ENCODE measurements at places on chromosomes 13 and 19.
A peak's percentile ranks its signal among the peaks of the same experiment; 100 is the strongest.

DNA sequence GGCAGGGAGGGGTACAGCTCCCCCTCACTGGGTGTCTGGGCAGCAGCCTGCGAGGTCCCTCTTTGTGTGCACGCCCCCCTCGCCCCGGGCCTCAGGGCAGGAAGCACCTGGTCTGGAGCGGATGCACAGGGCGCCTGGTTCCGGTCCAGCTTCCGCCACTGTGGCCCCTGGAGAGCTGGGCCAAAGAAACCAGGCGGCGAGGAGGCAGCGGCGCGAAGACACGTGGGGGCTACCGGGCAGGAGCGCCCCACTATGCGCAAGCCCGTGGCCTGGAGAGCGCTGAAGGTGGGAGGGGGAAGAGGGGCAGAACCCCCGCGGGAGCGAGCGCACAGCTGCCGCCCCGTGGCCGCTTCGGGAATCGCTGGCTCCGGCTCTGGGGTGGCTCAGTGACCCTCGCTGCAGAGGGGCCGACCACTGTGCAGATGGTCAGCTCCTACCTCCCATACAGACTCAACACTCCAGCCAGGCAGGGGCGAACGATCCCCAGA, 1.7 kb upstream of the LYL1 start:
- DNase-seq: peak; percentile 94

- DNase-seq: peak; percentile 81
These were observed 174.5 kb downstream of the KCTD12 start for GRCh38 chr13:76711550-76712182.

DNA sequence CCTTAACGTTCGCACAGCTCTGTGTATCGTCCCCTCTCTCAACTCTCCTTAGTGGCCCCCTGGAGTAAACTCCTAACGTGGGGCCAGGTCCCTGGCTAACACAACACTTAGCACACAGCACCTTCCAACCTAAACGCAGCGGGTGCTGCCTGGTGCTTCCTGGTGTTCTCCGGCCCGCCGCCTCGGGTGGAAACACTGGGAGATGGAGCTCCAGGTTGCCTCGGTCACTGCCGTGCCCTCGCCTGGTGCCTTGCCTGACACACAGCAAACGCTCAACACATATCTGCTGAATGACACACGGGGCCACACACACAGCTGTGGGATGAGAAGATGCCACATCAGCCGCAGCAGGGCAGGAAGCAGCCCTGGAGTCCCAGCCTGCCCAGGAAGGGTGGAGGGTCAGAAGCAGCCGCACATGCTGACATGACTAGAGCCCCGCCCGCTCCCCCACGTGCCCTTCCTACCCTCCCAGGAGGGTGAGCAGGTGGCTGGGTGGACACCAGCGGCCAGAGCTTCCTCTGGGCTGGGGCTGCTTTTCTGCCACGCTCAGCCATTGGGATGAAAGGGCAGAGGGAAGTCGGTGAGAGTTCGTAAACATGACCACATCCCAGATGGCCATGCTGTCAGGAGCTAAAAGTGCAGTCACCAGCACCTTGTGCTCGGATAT, 6.6 kb downstream of the PEPD start:
- DNase-seq: peak; percentile 53

DNA sequence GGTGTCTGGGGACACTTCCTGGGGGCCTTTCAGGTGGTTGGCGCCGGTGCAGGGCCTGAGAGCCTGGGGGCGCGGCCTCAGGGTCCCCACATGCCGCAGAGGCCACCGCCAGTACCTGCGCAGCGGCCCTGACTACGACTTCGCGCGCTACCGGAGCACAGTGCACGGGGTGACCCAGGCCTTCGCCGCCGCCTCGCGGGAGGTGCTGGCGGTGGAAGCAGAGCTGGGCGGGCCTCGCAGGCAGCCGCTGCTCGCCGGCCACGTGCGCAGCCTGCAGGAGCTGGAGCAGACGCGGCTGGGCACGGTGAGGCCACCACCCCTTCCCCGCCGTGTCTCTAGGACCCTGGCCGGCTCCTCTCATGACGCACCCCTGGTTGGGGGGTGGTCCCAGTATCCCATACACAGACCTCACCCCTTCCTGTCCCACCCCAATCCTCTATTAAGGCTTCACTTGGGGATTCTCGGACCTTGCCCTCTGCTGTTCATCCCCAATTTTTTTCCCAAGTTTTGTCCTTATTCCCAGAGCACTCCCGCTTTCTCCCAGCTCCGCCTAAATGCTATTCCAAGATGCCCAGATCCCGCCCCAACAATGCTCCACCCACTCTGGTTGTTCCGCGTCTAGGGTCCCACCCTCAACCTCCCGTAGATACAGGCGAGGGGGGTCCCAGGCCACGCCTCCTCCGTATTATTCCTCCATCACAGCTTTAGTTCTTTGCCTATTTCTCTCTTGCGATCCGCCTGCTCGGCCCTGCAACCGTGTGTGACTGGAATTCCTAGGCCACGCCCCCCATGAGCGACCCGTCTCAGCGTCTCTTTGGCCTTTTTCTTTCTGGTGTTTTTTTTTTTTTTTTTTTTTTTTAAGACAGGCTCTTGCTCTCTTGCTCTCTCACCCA, 1.0 kb downstream of the REX1BD start:
- DNase-seq: peak; percentile 74

GRCh38 chr19:31518216-31519020, 169.2 kb upstream of the TSHZ3 start:
- no peak for DNase-seq

- DNase-seq: peak; percentile 17
These were observed 22.8 kb downstream of the HAUS8 start for GRCh38 chr19:17052439-17052838.

- no peak for DNase-seq
These were observed 314.4 kb downstream of the MYO16 start for GRCh38 chr13:108943842-108944241.
